Lung microvascular endothelial cell (primary cell): ENCODE measurements at places on chromosomes 3 and 15. TPM values are rescaled to one million over a fixed set of nuclear protein-coding genes. Genes with fewer than 3 reads are reported as not detected.

The ALPK3 gene
- total RNA-seq, result 22.7 and 45.2 TPM in 2 replicates

The PDCD10 gene
- total RNA-seq, result 42.9 and 48.2 TPM in 2 replicates

The CLDN18 gene
- not detected in 2 replicates for total RNA-seq

The GASK1A gene
- total RNA-seq, result not detected in 2 replicates

The PAQR9 gene
- total RNA-seq, result not detected in 2 replicates

The SLC38A3 gene
- total RNA-seq, result under 0.01 TPM in 1 of 2 replicates, not detected in the other
